ENCODE measurements at places on chromosomes 5 and 9. TPM values are rescaled to one million over a fixed set of nuclear protein-coding genes. Genes with fewer than 3 reads are reported as not detected.
A peak's percentile ranks its signal among the peaks of the same experiment; 100 is the strongest.

The IFNB1 gene
- total RNA-seq = not detected

DNA sequence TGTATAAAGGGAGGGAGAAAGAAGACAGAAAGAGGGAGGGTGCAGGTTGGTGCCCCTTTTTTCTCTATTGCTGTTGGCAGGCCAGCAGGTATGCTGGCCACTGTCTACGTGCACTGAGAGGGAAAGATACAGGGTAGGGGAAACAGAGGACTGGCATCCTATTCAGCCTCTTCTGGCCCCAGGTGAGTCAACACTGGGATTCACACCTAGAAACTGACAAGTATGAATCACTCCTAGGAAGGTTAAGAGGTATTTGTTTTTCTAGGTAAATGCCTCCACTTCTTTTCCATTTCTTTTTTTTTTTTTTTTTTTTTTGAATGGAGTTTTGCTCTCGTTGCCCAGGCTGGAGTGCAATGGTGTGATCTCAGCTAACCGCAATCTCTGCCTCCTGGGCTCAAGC lies 2.8 kb upstream of the UBAP1 start:
- no peak for DNase-seq

The LRRC26 gene
- not detected for total RNA-seq

The EQTN gene
- not detected for total RNA-seq

DNA sequence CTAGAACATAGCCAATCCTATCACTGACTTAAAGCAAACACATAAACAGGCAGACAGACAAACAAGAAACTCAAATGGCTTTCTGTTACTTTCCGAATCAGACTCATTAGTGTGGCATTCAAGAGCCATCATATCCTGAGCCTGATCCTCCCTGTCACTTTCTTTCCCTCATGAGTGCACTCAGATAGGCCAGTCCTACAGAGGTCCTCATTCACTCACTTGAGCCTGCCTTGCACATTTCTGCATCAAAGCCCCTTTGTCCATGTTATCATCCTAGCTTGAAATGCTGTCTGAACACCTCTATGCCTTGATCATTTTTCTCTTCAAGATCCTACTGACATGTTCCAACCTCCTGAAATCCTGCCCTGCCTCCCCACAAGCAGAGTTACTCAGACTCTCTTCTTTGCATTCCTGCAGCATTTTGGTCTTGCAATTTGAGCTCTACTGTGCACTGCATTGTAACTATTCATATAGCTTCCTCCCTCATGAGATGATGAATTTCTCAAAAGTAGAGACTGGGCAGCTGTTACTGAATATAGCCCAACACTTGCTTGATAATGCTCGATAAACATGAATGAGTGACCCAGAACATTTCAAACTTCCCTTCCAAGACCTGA lies 126.9 kb downstream of the PALM2AKAP2 start:
- no peak for DNase-seq

The CDKN2B gene
- total RNA-seq = not detected

DNA sequence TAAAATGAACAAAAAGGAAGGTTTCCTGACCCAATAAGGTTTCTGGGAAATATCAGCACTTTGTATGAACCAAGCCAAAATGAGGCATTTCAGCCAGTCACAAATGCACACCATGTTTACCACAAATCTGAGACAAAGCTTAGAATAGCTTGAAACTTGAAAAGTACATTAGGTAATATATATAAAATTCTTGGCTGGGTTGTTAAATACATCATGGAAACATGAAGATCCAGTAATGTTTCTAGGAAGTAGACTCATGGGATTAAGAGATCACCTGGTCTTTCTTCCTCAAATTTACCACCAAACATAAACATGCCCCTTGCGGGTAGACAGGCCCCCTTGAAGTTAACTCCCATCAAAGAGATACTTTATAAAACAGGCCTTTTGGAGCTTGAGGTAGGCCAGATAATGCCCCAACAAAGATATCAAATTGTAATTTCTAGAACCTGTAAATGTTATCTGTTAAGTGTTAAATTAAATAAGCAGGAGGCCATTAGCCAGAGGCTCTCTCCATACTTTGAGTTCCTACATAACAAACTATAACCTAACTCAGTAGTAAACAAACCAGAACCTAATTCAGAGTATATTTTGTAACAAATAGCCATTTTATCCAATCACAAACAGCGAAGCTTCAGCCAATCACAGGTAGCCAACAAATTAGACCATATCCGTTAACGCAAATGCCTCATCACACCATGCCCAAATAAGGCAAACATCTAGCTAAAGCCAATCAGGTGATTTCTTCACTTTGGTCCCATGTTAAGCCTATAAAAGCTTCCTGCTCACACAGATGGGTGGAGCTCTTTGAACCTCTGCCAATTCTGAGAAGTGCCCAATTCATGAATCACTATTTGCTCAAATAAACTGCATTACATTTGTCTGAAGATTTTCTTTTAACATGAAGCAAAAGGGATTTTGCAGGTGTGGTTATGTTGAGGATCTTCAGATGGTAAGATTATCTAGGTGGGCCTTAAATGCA lies 127.9 kb upstream of the TARS1 start:
- peak; percentile 21 for DNase-seq

DNA sequence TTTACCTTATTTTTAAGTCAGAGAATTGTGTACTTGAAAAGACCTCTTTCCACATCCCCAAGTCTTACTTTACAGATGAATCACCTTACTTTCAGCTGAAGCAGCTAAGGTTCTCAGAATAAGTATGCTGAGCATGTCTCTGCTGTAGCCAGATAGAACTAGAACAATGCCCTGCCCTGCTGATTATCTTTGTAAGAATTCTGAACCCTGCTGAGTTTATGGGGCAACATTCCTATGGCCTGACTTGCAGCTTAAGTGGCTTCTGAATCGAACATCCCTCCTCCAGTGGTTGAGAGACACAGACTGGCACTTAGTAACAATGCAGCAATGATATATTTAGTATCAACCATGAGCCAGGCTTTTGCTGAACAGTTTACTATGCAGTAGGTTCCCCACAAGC lies 592.0 kb upstream of the WWC1 start:
- DNase-seq = peak; percentile 97

DNA sequence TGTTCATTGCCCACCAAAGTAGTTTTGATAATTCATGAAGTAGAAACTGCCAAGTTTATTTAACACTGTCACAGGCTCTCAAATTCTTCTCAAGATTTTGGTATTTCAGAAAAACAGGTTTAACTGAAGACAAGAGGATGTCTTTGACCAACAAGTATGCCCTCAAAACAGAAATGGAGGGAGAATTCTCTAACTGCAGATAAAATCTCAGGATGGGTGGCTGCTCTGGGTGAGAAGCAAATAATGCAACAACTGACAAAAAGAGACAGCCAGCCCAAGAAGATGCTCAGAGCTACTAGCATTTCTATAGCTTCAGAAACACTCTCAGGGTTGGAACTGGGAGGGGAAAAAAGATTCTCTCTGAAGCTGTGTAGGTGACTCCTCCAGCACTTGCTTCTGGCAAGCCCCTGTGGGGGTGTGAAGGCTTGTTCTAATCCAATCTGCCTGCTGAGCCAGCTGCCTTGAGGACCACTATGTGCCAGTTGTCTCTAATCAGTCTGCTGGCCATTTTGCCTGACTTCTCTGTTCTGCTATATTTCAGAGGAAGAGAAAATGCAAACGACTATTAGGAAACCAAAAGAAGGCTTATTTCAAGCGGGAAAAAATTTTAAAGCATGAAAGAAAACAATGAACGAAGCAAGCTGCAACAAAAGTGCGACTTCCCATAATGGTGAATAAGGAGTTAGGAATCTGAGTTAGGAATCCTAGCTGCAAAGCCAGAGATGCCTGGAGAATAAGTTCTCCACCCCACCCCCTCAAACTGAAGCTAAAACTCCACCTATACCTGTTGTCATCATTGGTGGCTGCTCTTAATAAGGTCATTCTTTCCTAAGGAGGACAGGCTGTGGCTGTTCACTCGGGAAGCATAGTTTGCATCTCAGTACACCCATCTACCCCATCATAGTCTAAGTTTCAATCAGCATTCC lies 147.5 kb downstream of the GNAQ start:
- peak; percentile 24 for DNase-seq

DNA sequence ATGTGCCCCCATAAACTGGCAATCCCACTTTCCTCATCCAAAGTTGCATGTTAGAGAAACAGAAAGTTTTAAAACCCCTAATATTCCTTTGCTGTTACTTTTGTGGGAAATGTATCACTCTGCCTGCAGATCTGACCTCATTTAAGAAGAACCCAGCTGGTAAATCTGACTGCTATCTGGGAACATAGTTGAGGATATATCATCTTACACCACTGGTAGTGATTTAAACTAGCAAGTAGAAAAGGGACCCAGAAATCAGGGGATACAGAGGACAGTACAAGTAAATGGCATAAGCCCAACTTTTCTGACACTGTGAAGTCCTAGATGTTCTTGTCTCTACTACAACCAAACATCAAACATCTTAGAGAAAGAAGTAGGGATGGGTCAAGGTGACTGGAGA lies 1060.5 kb upstream of the DMAC1 start:
- DNase-seq = no peak

- DNase-seq = peak; percentile 62
These were observed 81.3 kb downstream of the STK10 start for GRCh38 chr5:172106511-172107356.

- DNase-seq = no peak
These were observed 170.2 kb upstream of the NR3C1 start for GRCh38 chr5:143573568-143574170.

DNA sequence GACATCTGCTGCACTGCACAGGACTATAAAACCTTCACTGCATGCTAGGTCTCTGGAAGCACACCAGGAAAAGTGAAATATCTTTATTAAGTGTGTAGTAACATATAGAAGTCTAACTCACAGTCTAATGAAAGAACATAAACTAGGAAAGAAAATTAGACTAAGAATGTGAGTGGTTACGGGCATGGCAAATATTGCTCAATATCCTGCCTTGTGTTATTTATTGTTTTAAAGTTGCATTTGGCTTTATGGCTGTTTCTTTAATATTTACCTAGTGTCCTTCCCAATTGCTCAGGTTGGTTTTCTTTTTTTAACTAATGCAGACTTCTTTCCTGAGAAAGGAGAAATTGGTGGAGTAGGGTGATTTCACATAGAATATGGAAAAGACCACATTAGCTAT lies 342.4 kb downstream of the KIAA0825 start:
- DNase-seq = no peak

The NMUR2 gene
- not detected for total RNA-seq

The PCDHA13 gene
- total RNA-seq = 5.8 TPM
